ENCODE measurements at places on chromosomes 1 and 21.

DNA sequence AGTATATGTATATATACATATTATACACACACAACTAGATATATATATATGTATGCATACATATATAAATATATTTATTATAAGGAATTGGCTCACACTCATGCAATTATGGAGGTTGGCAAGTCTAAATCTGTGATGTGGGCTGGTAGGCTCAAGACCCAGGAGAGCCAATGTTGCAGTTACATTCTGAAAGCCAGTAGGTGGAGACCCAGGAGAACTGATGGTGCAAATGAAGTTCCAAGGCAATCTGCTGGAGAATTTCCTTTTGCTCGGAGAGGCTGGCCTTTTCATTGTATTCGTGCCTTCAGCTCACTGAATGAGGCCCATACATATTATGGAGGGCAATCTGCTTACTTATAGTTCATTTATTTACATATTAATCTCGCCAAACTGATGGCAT, 9.4 kb downstream of the IVL start:
- DNase-seq = no peak

DNA sequence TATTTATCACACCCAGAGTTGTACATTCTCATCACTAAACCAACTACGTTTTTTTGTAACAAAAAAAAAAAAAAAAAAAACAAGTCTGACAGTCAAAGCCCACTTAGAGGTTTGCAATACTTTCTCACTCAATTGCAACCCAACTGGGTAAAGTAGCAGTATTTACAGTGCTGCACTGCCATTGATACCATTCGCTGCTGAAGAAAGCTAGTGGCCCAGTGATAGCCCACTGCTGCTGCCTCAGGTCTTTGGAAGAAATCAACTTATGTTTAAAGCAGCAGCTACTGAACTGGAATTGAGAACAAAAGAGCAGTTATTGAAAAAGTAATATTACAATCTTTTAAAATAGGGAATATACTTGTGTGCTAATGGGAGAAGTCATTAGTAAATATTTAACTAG, 2.7 kb downstream of the HNRNPU start:
- DNase-seq = no peak

- DNase-seq = no peak
Measured at GRCh38 chr1:162580308-162580707, 18.8 kb downstream of the UAP1 start.

DNA sequence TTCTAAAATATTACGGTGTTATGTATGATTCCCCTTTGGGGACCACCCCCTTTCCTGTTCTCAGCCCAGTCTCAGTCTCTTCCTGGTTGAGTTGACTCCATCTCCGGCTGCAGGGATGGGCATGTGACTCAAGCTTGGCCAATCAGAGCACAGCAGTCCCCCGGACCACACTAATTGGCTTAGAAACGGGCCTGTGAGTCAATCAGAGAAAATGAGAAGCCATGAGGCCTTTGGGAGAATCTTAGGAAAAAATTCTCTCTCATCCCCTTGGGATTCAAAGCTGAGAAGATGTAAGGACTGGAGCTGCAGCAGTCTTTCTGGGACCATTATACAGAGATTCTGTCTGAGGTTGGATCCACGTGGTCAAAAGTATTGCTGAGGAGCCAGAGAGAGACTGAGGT, 10.7 kb upstream of the FHAD1 start:
- no peak for DNase-seq

- no peak for DNase-seq
Measured at GRCh38 chr1:25253911-25254310, 6.7 kb upstream of the RSRP1 start.

- no peak for DNase-seq
Measured at GRCh38 chr1:35893051-35893879, 10.3 kb downstream of the AGO1 start.

GRCh38 chr1:21586846-21587601, 77.8 kb downstream of the ALPL start:
- no peak for DNase-seq

DNA sequence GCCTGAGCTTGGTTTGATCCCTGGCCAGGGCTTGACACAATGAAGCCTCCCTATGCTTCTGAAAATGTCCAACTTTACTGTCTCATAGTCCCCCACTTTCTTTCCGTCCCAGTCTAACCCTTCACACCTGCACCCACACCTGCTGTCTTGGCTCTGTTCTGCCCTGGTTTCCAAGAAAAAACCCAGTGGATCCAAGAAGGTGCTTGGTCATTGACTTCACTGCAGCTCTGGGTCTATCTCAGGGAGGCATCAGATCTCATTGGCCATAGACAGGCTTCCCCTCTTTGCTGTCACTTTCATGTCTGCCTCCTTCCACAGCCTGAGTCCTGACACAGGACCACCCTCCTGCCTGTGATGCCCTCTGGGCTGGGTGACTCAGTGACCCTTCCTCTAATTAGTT, 37.8 kb upstream of the ETV3 start:
- DNase-seq = no peak

GRCh38 chr1:221230605-221231004, 351.4 kb downstream of the HLX start:
- no peak for DNase-seq

DNA sequence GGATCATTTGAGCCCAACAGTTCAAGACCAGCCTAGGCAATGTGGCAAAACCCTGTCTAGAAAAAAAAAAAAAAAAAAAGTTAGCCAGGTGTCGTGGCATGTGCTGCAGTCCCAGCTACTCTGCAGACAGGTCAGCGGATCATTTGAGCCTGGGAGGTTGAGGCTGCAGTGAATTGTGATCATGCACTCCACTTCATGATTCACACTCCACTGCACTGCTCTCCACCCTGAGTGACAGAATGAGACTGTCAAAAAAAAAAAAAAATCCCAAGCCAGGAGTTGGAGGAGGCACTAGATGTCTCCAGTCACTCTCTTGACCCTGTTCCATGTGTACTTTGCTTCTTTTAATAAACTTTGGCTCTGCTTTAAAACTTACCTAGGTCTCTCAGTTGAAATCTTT, 51.0 kb upstream of the OLFM3 start:
- no peak for DNase-seq

DNA sequence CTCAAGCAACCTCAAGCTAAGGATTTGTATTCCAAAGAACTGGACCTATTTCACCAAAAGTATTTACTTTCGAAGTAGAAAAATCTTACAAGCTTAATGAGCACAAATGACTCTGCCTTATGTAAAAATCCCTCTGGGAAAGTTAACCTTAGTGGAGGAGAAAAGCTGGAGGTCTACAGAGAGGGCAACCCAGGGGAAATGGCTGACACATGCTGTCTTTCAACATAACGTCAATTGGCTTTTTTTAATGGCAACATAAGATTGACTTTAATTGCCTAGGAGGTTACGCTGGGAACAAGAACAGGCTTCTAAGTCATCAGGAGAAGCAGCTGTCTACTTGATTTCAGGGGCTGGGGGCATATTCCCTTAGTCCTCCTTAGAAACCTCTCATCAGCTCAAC, 52.3 kb downstream of the UTP25 start:
- no peak for DNase-seq

DNA sequence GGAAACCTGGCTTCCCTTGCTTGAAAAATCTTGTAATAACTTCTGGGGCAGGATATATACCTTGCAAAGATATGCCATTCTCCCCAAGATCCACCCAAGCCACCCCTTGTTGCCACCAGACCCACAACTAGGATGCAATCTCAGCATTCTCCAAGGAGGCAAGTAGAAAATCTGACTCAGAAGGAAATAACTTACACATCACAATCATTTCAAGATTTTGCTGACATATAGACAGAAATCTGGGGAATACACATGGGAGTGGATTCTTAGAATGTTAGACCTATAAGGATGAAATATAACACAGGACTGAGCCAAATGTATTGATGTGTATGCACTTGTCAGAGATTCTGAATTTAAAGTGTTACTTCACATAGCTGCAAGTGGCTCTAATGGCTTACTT, 14.8 kb upstream of the ZDHHC18 start:
- no peak for DNase-seq

GRCh38 chr1:182795563-182796228, 6.1 kb downstream of the NPL start:
- no peak for DNase-seq

GRCh38 chr1:158053276-158053675, 59.8 kb downstream of the KIRREL1 start:
- DNase-seq = no peak

DNA sequence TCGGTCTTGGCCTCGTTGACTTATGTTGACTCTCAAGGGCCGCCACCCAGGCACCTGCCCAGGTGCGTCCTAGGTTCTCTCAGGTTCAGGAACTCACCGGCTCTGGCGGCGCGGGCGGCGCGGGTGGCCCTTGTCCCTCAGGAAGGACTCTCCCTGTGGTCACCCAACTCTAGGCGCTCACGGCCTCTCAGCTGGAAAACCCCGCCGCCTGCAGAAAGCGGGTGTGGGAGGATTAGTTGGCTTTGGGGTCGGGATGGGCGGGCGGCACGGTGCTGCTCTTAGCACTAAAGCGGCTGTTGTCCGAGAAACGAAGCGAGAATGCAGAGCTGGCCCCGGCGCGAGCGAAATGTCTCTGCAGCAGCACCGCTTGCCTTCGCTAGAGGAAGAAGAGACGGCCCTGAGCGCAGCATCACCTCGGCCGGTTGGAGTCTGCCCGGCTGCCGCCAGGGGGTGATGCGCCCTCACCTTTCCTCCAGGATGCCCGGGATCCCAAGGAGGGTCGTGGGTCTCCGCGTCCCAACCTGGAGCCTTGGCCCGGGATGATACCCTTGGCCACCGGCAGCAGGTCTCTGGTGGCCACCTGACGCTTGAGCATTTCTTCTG, 8.1 kb upstream of the TADA1 start:
- no peak for DNase-seq

- peak; percentile 43 for DNase-seq
Measured at GRCh38 chr1:11736746-11737639, 1.1 kb downstream of the AGTRAP start.

- no peak for DNase-seq
Measured at GRCh38 chr1:162055062-162055461, 14.4 kb upstream of the NOS1AP start.

DNA sequence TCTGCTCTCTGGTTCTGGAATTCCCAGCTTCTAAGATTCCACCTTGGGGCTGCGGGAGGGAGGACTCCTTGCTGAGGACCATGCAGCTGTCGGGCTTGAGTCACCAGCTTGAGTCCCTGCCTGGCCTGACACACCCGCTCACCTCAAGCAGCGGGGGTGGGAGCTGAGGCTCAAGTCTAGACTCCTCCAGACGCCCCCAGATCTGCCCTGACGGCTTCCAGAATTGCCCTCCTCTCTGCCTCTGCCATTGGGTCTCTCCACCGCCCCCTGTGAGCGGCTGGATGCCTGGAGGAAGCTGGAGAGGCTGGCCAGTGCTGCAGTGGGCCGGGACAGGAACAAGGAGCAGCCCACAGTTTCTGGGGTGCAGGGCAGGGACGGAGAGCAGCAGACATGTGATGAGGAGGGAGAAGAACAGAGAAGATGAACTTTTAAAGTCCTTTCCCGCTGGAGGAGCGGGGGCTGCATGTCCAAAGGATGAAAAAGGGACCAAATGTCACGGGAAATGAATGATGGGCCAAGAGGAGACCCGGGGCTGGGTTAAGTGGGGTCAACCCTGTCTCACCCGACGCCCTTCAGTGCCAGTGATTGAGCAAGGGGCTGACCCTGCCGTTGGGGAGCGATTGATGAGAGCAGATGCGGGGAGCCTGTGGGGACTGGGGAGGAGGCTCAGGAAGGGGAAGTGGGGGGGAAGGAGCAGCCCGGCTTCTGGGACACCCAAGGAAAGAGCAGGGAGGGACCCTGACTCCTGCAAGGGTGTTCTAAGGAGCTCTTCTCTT, 13.5 kb downstream of the CRABP2 start:
- DNase-seq = no peak

DNA sequence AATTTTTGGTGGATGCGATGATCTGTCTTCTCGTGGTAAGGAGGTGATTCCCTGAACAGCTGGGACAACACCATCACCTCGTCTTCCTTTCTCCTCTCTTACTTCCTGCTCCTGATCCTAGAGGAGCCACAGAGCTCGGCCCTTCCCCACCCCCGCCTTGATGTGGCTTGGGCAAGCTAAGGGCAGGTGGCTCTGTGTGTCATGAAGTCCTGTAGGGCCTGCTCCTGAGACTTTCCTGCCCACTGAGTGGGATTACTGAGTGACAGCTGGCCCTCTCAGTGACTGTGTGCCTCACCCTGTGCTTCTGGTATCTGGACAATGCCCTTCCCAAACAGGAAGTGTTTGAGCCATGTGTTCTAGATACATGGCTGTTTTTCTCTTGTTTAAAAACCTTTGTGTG, 153.0 kb downstream of the KCNJ6 start:
- no peak for DNase-seq

DNA sequence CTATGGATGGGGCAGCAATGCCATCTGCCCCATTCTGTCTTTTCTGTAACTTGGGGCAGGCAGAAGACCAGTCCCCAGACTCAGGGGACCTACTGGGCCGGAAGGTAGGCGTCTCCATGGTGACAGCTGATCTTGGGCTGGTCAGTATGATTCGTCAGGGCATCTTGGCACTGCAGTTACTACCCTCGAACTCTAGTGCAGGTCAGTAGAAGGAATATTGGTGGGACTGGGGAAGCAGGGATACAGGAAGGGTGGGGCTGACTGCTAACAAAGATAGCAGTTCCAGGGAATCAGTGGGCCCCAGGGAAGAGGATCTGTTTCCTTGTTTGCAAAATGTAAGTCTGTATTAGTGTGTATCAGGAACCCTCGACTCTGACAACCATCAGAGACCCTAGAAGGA, 26.2 kb downstream of the SZT2 start:
- no peak for DNase-seq

DNA sequence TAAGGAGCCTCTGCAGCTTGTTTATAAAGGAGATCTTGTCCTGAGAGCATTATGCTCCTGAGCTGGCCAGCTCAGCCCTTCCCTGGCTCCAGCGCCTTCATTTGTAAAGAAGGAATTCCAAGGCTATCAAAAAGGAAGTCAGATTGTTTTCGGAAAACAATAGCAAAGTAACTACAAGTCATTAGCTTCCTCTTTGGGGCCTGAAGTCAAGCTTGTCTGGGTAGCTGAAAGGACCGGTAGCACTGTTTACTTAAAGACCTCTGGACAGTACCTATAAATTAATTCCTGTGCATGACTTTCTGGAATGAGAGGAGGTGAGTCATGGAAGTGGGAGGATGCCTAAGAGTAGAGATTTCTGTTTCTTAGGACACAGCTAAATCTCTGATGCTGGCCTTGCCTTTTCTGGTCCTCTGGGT, 20.7 kb upstream of the GJA5 start:
- no peak for DNase-seq

DNA sequence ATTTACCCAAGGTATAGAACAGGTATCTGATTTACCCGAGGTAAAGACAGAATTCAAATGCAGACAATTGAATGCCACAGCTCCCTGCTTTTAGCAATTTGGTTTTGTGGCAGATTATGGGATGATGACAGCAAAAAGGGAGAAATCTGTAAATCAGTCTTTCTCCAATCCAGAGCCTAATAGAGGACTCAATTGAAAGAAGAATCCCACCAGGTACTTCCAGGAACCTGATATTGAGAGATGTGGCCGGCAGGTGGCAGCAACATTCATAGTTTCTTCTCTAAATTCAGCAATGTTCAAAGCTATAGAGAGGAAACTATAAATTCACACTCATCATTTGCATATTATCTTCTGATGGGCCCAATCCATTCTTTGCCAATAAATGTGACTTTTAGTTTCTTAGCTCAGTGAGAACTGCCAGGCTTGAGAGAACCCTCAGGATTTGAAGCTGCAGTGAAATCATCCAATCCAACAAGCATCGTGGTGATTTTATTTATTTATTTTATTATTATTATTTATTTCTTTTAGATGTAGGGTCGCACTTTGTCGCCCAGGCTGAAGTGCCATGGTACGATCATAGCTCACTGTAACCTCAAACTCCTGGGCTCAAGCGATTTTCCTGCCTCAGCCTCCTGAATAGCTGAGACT, 9.8 kb upstream of the PHACTR4 start:
- peak; percentile 4 for DNase-seq

- no peak for DNase-seq
Measured at GRCh38 chr1:36835696-36836095, 198.6 kb downstream of the GRIK3 start.
